ENCODE measurements at places on chromosomes 12 and 14.

GRCh38 chr12:124750787-124751471 is 112.7 kb downstream of the SCARB1 start:
- DNase-seq: no peak

DNA sequence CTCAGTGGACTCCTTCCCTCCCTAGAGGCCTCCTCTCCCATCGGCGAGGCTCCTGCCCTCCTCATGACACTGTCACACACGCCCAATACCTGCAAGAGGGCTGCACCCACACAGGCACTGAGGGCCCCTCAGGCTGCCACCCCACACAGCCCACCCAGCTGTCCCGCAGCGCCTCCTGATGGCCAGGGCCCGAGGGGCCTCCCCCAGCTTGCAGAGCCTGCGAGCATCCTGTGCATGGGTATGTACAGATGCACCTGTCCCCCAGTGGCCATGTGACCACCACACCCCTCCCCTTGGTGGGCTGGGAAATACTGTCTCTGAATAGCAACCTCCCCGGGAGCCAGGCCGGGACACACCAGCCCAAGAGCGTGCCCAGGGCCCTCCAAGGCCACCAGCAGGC is 19.0 kb upstream of the NUDT14 start:
- DNase-seq: no peak

DNA sequence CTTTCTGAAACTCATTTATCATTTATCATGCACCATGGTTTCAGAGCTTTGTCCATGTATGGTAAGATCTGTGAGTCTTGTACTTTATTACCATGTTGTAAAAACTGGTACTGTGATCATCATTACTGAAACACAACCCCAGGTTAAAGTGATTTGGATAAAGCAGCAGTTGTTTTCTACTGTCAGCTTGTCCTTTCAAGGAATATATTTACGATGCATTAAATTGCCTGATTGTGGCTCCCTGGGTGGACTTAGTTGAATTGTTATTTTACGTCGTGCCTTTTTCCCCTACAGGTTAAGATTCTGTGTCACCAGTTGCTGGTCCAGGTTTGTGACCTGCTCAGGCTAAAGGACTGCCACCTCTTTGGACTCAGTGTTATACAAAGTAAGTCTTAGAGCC is 46.1 kb downstream of the FRMD6 start:
- DNase-seq: no peak

GRCh38 chr12:65860600-65860999 is 36.3 kb downstream of the HMGA2 start:
- DNase-seq: no peak

DNA sequence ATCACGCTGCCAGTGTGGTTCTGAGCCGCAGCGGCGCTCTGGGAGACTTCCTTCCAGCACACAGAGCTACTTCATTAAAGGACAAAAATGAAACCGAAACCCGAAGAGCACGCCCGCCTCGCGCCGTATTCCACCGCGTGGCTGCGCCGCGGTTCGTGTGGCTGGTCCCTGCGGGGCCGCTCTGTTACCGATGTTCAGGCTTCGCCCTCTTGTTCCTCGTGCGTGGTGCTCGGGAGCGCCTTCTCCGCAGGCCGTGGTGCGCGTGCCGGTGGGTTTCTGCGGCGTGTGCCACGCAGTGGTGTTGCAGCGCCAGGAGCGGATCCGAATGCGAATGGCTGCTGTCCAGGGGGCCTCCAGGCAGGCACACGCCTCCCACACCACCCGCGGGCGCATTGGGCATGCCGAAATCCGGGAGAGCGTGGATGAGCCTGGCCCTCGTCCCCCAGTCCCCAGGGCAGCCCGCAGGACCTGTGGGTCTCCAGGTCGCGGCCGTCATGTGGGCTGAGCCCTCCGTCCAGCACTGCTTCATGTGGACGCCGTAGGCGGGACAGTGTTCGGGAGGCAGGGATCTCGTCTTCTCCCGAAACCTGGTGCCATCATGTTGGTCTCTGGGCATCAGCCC is 91.2 kb downstream of the ADGRD1 start:
- no peak for DNase-seq

GRCh38 chr14:24418492-24418873 is 11.0 kb downstream of the CBLN3 start:
- DNase-seq: no peak

- DNase-seq: no peak
Measured at GRCh38 chr14:60349663-60350365, 100.8 kb downstream of the PPM1A start.

- no peak for DNase-seq
Measured at GRCh38 chr14:100389497-100390104, 66.5 kb downstream of the SLC25A47 start.

- no peak for DNase-seq
Measured at GRCh38 chr12:66194122-66194521, 5.1 kb downstream of the IRAK3 start.

DNA sequence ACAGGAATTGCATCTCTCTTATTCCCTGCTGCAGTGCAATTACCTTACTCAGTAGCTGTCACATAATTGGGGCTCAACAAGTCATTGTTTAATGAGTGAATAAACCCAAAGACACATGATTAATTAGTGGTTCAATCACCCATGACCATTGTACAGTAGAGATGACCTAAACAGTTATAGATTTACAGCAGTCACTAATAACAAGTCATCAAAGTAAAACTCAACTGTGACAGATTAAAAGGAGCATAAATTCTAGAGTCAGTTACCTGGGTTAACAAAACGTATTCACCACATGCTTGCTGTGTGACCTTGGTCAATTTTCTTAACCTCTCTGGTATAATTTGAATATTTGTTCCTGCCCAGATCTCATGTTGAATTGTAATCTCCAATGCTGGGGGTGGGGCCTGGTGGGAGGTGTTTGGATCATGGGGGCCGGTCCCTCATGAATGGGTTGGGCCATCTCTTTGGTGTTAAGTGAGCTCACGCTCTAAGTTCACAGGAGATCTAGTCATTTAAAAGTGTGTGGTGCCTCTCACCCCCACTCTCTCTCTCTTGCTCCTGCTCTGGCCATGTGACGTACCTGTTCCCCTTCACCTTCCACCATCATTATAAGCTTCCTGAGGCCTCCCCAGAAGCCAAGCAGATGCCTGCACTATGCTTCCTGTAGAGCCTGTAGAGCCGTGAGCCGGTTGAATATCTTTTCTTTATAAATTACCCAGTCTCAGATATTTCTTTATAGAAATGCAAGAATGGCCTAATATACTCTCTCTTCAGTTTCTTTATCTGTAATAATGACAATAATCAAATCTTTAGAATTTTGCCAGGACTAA is 141.9 kb upstream of the PLEKHG7 start:
- no peak for DNase-seq

DNA sequence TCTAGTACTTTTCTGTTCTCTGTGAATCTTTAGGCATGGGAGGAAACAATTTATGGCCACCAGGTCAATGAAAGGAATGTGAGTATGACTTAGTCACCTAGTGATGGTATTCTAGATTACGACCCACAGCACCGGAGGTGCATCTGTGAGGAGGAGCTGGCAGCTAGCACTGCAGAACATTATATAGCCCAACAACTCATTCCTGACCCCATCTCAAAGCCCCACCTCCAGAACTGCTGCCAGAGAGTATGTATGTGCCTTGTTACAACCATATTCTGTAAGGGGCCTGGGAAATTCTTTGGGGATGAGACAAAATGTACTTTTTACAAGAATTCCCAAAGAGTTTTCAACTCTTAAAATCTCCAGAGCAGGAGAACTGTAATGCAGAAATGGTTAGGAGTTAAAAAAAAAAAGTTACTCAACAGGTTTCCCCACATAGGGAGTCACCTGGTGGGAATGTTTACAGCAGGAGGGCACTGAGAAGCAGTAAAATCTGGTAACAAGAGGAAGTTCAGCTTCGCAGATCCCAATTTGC is 34.9 kb upstream of the CERS5 start:
- no peak for DNase-seq

DNA sequence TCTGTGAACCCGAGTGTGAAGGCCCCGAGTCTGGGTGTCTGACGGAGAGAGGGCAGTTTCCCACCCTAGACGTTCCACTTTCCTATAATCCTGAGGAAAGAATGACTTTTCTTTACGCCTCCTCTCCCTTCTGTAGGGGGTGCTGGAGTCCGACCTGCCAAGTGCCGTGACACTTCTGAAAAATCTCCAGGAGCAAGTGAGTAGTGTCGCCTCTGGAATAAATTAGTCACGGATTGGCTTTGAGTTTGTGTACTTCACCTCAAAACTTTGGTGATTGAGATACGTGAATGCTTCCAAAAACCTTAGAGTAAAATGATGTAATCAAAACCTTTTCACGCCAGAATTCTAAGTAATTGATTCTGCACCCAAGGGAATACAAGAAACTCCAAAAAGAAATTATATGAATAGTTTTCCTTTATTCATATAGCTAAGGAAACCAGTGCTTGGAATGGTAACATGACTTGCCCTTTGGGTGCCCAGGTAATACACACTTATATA is 452 bp downstream of the NGDN start:
- DNase-seq: no peak

GRCh38 chr12:10405294-10405693 is 4.3 kb downstream of the KLRC4 start:
- no peak for DNase-seq

DNA sequence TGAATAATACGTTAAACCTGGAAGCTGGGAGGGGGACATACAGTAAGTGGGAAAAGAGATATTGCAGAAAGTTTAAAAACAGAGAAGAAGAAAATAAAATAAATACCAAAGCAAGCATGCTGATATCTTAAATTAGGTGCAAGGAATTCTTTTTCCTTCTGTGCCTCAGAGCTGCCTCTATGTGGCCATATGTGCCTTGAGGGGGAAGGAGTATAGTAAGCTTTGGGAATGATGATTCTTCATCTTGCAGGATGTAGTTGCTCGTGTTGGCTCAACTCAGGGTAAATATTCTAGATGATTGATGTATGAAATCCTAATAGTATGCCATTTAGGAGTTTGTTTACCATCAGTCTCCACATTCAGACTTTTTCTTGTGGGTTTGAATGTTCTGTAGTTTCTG is 251.4 kb downstream of the RGS6 start:
- no peak for DNase-seq

DNA sequence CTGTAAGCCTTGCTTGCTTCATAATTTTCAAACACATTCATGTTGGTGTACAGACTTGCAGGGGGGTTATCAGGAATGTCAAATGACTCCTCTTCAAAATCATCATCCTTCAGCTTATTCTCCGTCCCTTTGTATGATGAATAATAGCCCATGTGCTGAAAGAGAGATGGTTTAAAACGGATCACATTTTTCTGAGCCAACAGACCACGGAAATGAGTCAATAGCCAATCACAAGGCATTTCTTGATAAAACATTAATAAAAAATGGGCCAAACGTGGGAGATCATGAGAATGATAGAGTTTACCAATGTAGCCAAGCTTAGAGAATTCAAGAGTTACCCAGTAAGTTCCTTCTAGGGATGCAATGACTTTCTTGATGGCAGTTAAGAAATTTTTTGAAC is 105.5 kb downstream of the NTS start:
- DNase-seq: no peak

DNA sequence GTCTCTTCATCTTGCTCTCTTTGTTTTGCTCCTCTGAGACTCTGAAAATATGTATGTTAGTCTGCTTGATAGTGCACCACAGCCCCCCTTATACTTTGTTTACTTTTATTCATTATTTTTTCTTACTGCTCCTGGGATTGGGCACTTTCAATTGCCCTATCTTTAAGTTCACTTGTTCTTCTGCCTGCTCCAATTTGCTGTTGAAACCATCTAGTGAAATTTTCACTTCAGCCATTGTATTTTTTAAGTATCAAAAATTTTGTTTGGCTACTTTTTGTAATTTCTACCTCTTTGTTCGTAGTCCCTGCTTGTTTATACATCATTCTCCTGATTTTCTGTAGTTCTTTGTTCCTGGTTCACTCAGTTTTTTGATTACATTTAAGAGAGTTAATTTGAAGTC is 223.3 kb downstream of the SLC38A4 start:
- no peak for DNase-seq

DNA sequence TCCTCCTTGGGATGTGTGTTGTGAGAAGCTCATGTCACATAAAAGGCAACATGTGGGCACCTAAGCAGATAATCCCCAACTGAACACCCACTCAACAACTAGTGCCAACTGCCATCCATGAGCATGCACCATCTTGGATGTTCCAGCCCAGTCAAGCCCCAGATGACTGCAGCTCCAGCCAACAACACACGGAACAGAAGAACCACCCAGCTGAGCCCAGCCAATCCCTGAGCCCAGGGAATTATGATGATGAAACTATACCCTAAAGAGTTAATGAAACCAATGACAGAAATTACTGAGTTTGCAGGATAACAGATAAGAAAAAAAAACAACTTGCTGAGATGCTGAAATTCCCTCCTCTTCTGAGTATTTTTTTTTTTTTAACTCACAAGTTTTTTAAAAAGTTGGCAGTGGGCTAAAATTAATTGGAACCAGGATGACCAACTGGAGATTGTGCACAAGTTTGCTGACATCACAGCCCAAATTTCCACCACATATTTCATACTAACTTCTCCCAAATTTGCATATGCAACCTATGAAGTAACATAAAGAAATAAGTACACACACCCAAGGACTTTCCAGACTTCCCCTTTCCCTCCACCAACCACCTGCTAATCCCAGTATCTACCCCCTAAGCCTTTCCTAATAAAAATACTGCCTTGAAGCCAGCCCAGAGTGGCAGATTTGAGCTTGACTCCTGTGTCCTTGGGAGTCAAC is 124.5 kb downstream of the KSR2 start:
- no peak for DNase-seq

DNA sequence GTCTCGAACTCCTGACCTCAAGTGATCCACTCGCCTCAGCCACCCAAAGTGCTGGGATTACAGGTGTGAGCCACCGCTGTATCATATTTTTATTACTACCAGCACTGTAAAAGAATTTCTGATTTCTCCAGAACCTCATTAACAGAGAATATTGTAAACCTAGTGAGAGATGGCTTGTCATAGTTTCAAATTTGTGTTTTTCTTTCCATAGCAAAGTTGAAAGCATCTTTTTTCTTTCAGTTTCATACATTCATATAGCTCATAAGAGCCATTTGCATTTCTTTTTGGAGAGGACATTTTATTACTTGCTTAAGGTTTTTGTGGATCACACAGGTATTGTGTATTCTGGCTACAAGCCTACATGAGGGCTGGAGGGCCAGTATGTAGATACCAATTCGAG is 58.0 kb downstream of the MIS18BP1 start:
- no peak for DNase-seq
